ENCODE measurements at places on chromosomes 1 and 21.

- DNase-seq: peak; percentile 7
These were observed 79.3 kb downstream of the ADARB1 start for GRCh38 chr21:45153358-45154318.

DNA sequence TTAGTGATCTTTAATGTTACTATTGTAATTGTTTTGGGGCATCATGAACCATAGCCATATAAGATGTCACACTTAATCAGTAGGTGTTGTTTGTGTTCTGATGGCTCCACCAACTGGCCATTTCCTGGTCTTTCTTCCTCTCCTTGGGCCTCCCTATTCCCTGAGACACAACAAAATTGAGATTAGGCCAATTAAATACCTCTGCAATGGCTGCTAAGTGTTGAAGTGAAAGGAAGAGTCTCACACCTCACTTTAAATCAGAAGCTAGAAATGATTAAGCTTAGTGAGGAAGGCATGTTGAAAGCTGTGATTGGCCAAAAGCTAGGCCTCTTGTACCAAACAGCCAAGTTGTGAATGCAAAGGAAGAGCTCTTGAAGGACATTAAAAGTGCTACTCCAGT is 30.7 kb downstream of the PPP2R5A start:
- DNase-seq: peak; percentile 1

DNA sequence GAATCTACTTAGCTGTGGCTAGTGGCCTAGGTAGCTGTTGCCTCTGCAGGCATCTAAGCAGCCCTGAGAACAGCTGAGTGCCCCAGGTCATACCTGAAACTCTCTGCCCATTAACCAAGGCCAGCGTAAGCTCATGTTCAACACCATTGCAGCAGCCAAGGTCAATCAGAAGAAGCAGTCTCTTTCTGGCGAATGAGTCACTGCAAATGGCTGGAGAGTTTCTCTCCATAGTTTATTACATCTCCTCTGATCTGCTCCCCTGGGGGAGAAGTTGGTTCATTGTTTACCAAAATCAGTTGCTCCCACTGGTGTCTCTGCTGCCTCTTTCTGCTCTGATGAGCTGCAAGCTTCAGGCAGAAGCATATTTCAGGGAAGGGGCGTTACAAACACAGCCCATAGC is 6.9 kb upstream of the BCL9 start:
- DNase-seq: no peak

DNA sequence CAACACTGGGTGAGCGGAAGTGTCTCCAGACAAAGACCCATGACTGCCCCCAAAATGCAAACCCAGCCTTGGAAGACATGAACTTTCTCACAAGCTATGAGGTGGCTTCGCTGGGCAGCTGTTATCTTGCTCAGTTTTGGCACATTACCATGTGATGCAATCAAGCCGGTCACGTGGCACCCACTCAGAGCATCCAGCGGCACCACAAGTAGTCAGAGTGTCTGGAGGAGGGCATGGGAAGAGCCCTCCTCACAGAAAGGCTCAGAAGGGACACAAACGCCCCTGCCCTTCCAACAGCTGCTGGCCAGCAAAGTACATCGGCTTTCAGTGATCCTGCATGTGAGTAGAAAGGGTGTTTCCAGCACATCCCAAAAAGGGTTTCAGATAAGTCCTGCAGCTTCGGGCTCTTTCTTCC is 145.5 kb upstream of the IRF2BP2 start:
- no peak for DNase-seq

GRCh38 chr1:175136246-175136645 is 56.3 kb downstream of the KIAA0040 start:
- DNase-seq: no peak

DNA sequence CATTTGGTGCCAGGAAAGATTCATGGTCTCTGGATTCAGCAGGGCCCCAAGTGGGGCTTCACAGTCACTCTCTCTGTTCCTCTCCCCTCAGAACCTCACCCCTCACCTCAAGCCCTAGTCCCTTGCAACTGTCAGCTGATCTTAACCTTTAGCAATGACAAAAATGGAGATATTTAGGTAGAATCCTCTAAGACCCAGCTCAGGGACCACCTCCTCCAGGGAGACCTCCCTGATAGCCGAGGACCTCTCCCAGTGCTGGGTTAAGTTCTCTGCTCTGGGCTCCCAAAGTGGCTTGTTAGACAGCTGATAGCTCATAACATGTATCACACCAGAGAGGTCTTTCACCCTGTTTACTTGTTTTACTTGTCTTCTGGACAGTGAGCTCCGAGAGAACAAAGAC is 257.6 kb upstream of the KIAA0040 start:
- DNase-seq: no peak

DNA sequence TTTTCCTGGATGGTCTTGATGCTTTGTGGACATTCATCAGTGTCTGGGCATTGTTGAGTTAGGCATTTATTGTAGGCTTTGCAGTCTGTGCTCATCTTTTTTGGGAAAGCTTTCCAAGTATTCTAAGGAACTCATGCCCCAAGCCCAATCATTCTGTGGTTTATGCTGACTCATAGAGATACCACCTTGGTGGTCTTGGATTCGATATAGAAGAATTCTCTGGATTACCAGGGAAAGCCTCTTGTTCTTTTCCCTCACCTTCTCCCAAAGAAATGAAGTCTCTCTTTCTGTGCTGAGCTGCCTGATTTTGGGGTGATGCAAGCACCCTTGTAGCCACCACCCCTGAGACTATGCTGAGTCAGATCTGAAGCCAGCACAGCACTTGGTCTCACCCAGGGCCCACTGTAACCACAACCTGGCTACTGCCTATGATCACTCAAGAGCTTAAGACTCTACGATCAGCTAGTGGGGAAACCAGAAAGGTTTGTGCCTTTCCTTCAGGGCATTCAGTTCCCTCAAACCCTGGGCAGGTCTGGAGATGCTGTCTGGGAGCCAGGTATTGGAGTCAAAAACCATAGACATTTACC is 422.6 kb downstream of the NUF2 start:
- DNase-seq: no peak

- DNase-seq: no peak
These were observed at the start of gene CA6 for GRCh38 chr1:8945568-8945967. Gene CA6 (plus strand): TSS chr1:8945868. CDS start chr1:8945887, 19 bp downstream.

DNA sequence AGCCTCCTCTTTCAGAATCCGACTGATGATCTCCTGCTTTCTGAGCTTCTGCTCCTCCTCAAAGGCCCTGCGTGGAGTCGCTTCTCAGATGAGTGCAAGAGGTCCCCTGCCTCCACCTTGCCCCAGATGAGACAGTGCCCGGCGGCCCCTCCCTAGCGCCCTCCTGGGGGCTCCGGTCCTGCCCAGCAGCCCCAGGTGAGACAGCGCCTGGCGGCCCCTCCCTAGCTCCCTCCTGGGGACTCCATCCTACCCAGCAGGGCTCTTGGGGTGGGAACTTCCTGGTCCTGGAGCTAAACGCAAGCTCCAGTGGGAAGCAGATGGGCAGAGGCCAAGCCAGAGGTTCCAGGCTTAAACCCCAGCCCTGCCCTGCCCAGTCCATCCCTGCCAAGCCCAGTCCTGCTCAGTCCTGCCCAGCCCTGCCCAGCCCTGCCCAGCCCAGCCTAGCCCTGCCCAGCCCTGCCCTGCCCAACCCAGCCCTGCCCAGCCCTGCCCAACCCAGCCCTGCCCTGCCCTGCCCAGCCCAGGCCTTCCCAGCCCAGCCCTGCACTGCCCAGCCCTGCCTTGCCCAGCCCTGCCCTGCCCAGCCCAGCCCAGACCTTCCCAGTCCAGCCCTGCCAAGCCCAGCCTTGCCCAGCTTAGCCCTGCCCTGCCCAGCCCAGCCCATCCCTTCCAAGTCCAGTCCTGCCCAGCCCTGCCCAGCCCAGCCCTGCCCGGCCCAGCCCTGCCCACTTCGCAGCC is 34.6 kb downstream of the CFAP74 start:
- DNase-seq: no peak

GRCh38 chr1:45275054-45275453 is 51.6 kb upstream of the HPDL start:
- no peak for DNase-seq

DNA sequence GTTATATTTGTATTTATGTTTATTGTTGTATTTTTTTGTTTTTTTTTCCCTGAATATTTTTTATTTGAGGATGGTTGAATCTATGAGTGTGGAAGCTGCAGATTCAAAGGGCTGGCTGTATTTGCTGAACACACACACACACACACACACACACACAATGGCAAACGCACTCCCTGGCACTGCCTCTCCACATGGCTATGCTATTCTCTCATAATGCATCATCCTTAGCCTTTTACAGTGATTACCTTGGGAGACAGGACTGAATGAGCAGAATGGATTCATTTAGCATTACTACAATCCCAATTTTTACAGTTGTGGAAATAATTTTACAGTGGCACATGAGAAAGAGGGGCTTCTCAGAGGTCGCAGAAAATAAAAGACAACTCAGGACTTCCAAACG is 390.1 kb downstream of the PCP4 start:
- no peak for DNase-seq

DNA sequence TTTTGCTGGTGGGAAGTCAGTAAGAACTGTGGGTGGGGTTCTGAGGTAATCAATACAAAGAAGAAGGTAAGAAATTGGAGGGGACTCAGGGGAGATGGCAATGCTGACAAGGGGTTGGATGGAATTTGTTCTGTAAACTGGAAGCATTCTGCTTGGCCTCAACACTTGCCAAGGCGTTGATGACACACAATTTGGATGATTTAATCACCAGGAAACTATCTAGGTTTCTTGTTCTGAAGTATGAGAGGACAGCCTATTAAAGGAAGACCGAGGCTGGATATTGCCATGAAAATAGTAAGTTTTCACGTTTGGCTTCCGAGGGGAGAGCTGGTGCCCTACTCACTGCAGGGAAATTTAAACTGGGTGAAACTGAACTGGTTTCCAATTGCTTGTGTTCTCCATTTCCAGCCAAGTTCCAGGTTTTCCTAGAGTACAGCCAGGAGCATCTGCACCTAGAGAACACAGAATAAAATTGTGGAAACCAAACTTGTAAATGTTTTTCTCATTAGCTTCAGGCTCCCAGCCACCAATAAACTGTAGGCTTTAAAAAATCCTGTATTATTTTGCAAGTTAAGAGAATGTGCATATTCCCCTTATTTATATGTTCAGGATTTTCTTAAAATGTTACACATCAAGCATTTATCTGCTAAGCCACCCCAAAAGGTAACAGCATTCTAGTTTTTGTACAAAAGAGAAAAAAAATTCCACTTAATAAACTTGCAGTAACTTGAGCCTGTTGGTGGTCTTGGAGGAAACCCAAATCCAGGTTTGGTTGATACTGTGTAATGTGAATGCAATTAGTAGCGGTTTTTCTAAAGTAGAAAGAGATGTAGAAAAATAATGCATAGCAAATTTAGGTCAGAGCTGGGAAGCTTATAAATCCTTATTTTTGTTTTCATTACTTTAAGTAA is 53.8 kb downstream of the ROR1 start:
- no peak for DNase-seq

DNA sequence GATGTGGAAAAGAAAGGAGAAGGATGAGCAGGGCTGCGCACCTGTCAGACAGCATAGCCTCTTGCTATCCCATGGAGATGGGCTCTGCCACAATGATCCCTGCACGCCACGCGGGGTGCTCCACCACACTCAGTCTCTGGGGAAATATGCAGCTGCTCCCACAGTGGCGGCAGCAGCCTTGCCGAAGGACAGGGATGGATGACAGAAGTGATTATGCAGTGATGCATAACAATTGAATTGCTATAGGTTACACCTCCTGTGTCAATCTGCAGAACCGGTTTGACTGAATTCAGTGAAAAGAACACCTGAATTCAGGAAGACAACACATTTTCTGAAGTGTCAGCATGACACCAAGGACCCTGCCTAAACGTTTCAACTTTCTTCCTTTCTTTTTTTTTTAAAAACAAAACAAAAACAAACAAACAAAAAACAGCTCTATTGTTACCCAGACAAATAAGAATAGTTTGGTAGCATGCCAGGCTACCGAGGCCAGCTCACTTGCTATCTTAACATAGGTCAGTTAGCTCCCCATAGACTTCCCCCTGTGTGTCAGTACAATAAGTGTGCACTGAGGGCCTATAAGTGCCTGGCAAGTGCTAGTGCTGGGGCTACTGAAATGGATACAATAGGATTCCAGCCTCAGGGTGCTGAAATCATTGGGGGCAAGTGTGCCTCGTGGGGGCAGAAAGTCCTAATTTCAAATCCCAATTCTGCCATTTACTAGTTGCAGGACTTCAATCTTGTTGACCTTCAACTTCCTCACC is 127.6 kb upstream of the LMO4 start:
- DNase-seq: no peak

DNA sequence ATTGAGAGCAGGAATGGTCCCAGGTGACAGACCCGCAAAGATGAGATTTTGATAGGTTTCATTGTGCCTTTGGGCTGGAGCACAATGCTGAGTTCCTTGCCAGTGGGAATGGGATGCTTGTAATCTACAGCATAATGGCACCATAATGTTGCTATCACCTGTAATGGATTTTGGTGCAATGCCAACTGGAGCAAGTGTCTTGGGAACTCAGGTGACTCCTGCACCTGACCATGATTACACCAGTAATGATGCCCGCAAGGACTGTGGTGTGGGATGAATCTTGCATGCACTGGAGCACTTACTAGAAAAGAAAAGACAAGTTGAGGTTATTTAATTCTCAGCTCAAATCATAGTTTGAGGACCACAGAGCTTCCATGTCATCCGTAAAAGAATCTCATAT is 96.7 kb downstream of the PTPRU start:
- DNase-seq: no peak

GRCh38 chr1:216902669-216903381 is 179.6 kb upstream of the ESRRG start:
- no peak for DNase-seq

- DNase-seq: no peak
These were observed 128.8 kb downstream of the KCNJ6 start for GRCh38 chr21:37787456-37787855.

DNA sequence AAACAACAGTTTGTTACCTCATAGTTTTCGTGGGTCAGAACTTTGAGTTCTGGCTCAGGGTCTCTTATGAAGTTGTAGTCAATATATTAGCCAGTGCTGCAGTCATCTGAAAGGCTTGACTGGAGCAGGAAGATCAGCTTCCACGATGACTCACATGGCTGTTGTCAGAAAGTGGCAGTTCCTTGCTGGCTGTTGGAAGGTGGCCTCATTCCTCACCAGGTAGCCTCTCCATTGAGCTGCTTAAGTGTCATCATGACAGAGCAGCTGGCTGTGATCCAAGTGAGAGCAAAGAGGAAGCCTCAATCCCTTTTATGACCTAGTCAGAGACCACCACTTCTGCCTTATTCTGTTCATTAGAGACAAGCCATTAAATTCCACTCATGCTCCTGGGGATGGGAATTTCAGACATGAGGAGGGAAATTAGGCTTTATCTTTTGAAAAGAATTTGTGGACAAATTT is 5.6 kb downstream of the OSBPL9 start:
- no peak for DNase-seq

DNA sequence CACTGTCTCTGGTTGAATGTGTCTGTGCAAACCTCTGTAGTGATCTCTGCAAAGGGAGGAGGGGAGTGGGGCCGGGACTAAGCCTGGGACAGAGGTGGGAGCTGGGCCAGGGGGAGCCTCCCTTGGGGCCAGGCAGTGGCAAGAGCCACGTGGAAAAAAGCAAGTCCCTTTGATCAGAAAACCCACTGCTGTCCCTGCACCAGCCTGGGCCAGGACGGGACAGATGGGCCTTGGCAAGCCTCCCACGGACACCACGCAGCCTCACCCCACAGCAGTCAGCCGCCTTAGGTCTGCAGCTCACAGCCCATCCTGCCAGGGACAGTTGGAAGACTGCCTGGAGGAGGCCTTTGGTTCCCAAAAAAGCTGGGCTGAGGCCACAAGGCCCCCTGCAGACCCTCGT is 11.7 kb upstream of the TRAPPC10 start:
- DNase-seq: no peak

All from central memory CD4-positive, alpha-beta T cell (primary cell).